Keratinocyte (primary cell): ENCODE measurements at places on chromosomes 3 and 15. TPM values are rescaled to one million over a fixed set of nuclear protein-coding genes. Genes with fewer than 3 reads are reported as not detected.

Gene SERPINI2
- not detected in 3 replicates for polyA plus RNA-seq

DNA sequence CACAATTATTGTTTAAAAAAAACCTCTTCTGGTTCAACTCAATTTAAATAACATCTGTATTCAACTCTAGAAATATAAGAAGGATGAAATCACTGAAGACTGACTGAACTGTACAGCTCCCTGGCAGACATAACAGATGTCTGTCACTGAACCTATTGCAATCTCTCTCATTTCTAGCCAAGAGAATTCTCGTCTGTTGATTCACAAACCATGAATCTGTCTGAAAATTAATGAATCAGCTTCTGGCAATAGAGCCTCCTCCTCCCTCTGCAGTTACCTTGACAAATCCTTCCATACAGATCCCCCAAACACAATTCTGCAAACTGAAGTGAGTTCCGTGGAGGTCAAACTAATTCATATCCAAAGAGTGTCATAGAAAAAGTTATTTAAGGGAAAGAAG, 561.4 kb downstream of the PYDC2 start:
- no peak for DNase-seq

DNA sequence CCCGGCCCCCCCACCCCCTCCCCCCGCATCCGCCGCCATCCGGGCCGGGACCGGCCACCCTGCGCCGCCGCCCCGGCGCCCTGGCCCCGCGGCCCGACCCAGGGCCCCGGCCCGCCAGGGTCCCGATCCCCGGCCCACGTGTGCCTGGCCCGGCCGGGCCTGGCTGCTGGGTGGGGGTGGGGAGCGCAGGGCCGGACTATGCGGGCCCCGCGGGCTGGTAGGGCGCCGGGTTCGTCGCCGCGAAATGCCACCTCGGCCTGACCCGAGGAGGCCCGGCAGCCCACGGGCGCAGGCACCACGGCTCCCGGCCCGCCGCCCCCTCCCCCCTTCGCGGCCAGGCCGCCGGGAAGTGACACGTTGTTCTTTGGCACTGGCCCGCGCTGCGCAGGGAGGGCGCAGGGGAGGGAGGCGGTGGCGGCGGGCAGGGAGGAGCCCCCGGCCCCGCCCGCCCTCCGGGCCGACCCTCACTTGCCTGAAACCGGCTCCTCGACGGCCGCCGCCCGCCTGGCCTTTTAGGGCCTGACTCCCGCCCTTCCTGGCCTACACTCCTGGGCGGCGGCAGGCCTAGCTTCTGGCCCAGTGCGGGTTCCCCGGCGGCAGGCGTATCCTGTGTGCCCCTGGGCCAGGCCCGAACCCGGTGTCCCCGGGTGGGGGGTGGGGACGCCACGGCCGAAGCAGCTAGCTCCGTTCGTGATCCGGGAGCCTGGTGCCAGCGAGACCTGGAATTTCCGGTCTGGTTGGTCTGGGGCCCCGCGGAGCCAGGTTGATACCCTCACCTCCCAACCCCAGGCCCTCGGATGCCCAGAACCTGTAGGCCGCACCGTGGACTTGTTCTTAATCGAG, 515 bp downstream of the EIF4G1 start:
- no peak for DNase-seq

- no peak for DNase-seq
These were observed 70.4 kb upstream of the CMTM7 start for GRCh38 chr3:32321095-32321790.

- DNase-seq: no peak
These were observed 64.5 kb downstream of the ZNF148 start for GRCh38 chr3:125310623-125311081.

- DNase-seq: no peak
These were observed 51.0 kb upstream of the SSR3 start for GRCh38 chr3:156605686-156606605.

GRCh38 chr3:105516972-105517371, 150.3 kb downstream of the ALCAM start:
- DNase-seq: no peak

Gene TMEM212
- 0.12 TPM in 1 of 3 replicates, not detected in the others for polyA plus RNA-seq

GRCh38 chr3:127823426-127823857, 1.1 kb upstream of the MGLL start:
- no peak for DNase-seq

Gene HGD
- polyA plus RNA-seq: 0.02 to 0.30 TPM in 2 of 3 replicates, not detected in the other

GRCh38 chr15:75725006-75725718, 12.5 kb upstream of the CSPG4 start:
- DNase-seq: no peak

- no peak for DNase-seq
These were observed 56.3 kb upstream of the CFAP20DC start for GRCh38 chr3:59106085-59106648.

DNA sequence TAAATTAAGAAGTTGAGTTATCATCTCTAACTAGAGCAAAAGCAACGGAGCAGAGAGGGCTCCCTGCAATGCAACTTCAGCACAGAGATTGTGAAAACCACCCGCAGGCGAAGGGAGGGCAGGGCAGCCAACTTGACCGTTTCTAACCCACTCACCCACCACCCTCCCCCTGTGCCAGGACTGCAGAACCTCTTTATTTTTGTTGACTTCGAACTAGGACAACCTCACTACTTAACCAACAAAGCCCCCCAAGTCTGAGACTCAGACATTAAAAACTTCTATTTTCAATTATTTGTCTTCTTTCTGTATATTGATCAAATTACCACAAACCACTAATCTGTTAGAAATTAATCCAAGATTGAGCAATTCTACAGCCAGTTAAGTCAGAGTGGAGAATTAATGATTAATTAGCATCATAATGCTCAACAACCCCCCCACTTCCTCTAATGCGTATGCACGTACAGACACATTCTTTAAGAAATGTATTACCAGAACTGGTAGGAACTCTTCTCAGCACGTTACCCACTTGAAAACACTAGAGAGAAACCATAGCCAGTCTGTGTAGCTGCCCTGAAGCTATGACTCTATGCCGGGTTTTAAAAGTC, 2.0 kb downstream of the MGLL start:
- DNase-seq: no peak

GRCh38 chr3:20324664-20325478, 138.9 kb upstream of the SGO1 start:
- no peak for DNase-seq

GRCh38 chr3:80668100-80668499, 900.3 kb upstream of the ROBO1 start:
- no peak for DNase-seq

GRCh38 chr15:63080634-63081250, 38.2 kb downstream of the TPM1 start:
- no peak for DNase-seq

DNA sequence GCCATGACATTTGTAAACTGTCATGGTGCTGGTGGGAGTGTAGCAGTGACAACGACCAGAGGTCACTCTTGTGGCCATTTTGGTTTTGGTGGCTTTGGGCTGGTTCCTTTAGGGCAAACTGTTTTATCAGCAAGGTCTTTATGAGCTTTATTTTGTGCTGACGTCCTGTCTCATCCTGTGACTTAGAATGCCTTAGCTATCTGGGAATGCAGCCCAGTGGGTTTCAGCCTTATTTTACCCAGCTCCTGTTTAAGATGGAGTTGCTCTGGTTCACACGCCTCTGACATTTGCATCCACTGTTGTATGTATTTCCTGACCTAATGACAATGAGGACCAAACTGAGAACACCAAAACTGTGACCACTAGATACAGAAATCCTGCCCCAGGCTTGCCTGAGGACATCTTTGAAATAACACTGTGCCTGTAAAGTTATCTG, 37.6 kb downstream of the RAB8B start:
- DNase-seq: no peak

Gene ALDH1L1
- 0.09 to 0.35 TPM (median 0.17 TPM) in 3 replicates for polyA plus RNA-seq

DNA sequence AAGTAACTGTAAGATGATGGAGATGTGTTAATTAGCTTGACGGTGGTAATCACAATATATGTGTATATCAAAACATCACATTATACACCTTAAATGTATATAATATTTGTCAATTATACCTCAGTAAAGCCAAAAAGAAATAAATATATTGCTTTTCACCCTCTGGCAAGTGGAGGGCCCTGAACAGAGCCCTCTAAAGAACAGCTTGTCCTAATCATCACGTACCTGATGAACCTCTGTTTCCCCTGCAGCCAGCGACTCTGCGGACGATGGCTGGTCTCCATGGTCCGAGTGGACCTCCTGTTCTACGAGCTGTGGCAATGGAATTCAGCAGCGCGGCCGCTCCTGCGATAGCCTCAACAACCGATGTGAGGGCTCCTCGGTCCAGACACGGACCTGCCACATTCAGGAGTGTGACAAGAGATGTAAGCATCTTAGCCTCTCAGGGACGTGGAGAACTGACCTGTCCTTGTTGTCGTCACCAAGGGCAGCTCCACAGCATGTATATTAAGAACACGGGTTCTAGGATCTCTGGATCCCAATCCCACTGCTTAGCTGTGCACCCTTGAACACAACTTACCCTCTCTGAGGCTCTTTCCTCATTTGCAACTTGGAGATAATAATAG, 6.3 kb downstream of the THBS1 start:
- peak; percentile 26 for DNase-seq

DNA sequence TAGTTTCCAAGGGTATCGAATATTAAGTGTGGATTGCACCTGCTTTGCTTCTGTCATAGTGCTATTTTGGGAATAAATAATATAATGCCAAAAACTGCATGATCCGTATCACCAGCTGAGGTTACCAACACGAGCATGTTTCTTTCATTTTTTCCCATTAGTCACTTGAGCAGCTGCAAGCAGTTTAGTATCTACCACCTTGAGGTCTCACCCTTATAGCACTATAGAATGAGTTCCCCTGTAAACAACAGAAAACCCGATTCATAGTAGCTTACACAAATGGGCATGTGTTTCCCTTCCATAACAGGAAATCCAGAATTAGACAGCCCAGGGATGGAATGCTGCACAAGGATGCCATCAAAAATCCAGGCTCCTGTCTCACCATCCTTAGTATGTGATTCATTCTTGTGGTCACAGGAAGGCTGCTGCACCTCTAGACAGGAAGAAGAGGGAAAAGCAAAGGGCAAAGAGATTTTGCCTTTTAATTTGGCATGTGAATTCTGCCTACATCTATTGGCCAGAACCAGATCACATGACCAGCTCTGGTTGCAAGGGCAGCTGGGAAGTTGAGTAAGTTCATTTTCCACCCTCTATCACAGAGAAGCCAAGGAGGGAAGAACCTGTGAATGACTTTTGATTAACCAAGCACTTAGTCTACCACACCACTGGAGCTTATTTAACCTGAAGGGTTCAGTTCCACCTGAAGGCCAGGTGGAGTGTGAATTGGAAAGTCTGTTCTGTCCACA, 91.3 kb upstream of the SLC25A36 start:
- DNase-seq: peak; percentile 40

Gene PTH1R
- not detected in 3 replicates for polyA plus RNA-seq

GRCh38 chr3:168024537-168024941, 71.2 kb downstream of the GOLIM4 start:
- DNase-seq: no peak

GRCh38 chr15:75647370-75648155, at the start of gene SNX33:
TSS of gene SNX33 (plus strand) at chr15:75647912. CDS start at chr15:75649103, 1,191 bp downstream.
- no peak for DNase-seq

DNA sequence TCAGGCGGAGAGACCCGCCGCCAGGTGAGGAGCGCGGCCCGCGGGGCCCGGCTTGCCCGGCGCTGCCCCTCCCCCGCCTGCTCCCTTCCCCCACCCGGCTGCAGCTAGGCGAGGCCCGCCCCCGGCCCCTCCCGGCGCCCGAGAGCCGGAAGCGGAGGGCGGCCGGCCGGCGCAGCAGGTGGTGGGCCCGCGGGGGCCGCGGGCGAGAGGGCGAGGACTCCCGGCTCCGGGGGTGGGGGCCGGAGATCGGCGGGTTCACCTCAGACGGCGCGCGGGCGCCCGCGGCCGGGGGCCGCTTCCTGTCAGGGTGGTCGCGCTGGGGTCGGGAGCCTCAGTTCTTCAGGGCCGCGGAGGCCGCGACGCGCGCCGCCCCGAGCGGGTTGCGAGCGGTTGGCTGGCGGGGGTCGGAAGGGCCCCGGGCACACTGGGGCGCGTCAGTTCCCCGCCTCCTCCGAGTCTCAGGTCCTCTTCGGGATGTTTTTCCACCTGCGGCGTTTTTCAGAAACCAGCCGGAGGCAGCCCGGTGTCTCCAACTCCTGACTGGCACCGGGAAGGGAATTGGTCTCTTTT, 395 bp downstream of the ZFAND6 start:
- DNase-seq: no peak

DNA sequence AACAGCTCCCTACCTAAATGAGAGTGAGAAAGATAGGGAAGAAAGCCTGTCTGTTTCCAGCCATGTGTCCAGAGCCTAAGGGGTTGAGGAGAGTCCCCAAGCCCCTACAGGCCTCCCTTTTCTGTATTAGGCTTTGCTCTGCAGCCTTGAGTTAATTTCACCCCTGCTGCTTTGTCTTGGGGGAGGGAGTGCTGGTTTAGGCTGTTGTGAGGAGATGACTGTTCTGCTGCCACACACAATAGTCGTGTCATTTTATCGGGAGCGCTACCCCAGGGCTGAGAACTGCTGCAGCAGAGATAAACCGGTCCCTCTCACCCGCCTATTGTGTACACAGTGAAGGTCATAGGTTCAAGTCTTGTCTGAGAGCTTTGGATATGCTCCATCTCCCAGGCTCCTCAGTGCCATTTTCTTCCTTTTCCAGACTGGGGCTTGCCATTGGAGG, 1.4 kb downstream of the ZNF609 start:
- DNase-seq: no peak

Gene ADGRG7
- polyA plus RNA-seq: 0.03 to 0.06 TPM (median 0.03 TPM) in 3 replicates

- DNase-seq: no peak
These were observed 25.0 kb downstream of the SLC12A8 start for GRCh38 chr3:125187599-125187910.

DNA sequence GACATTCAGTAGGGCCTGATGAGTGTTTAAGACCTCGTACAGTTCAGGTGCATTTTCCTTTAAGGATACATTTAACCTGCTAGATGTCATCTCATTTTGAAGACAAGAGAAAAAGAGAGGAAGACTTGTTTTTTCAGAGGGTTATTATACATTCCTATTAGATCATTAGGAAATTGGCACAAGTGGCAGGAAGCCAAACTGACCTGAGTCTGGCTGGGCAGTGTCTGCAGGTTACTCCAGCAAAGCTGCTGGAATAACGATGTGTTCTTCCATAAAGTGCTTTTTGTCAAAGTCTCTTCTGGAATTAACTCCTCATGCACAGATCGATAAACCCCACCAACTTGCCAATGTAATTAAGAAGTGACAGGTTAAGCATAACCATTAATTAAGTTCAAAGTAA, 396.4 kb upstream of the TPRG1 start:
- no peak for DNase-seq

DNA sequence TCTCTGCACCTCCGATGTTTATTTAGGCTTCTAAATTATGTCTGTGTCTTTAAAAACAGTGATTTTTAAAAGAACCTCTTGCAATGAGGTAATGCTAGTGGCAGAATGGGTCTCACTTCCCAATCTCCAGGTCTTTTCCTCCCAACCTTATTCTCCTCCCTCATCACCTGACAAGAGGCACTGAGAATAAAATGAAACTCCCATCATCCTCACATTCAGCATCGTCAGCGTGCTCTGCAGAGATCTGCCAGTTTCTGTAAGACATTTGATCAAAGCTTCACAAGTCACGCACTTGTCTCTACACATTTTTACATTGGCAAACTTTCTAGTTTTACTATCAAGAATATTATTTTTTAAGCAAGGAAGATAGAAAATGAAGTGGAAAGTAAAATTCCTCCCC, 420.5 kb downstream of the GABRB3 start:
- DNase-seq: no peak

Gene ZNF502
- polyA plus RNA-seq: 3.3 to 4.9 TPM (median 4.8 TPM) in 3 replicates

- no peak for DNase-seq
These were observed 64.0 kb upstream of the PLSCR4 start for GRCh38 chr3:146314871-146315270.

Gene UBAP1L
- polyA plus RNA-seq: 0.27 to 0.85 TPM (median 0.55 TPM) in 3 replicates
